ENCODE measurements at places on chromosomes 5 and 9.

GRCh38 chr9:137482094-137482781 is 23.1 kb upstream of the NSMF start:
- DNase-seq = no peak

DNA sequence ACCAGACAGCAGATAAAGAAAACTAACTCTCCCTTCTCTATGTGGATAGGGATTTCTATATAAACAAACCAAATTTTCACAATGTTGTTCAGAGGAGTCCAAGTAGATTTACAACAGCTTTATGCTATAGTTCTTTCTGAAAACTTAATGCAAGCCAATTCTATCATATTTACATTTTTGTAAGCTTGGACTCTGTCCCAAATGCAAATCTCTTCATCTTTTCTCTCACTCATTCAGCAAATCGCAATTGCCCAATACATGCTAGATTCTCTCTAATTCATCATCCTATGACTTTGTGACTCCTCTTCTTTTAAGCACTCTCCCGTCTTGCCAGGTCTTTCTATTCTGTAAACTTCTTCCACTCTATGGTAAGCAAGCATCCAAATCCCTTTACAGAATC is 39.1 kb upstream of the UGT3A2 start:
- DNase-seq = no peak

- no peak for DNase-seq
These were observed 60.9 kb upstream of the CTNNA1 start for GRCh38 chr5:138692370-138692769.

- no peak for DNase-seq
These were observed 12.9 kb downstream of the NLN start for GRCh38 chr5:65734921-65735320.

DNA sequence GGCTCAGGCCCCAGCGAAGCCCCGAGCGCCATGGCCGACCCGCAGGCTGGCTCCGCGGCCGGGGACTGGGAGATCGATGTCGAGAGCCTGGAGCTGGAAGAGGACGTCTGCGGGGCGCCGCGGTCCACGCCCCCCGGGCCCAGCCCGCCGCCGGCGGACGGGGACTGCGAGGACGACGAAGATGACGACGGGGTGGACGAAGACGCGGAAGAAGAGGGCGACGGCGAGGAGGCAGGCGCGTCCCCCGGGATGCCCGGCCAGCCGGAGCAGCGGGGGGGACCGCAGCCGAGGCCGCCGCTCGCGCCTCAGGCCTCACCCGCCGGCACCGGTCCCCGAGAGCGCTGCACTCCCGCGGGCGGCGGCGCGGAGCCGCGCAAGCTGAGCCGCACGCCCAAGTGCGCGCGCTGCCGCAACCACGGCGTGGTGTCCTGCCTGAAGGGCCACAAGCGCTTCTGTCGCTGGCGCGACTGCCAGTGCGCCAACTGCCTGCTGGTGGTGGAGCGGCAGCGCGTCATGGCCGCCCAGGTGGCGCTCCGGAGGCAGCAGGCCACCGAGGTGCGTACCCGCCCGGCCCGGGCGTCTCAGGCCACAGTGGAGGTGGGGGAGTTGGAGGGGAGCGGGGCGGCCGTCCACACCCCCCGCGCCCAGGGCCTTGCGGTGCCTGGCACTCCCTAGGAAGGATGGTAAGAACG is 1.6 kb downstream of the DMRT2 start:
- no peak for DNase-seq

DNA sequence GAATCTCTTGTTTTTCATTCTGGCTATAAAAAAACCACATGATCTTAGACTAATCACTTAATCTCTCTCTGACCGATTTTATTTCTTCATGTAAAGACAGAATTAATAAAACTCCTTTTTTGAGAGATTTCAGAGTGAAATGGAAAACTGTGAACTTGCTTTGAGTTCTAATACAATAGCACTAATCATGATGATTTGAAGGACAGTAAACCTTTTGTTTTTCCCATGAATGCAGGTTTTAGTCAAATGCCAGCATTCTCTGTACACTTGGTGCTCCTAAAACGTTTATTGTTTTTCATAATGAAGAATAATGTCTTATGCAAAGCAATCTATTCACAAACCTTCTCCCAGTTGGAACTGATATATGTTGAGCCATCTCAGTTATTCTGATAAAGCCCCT is 86.8 kb downstream of the SLC24A2 start:
- no peak for DNase-seq

GRCh38 chr9:89632192-89632733 is 27.5 kb downstream of the GADD45G start:
- no peak for DNase-seq
